Activated CD4-positive, alpha-beta T cell treated with anti-CD3 and anti-CD28 coated beads for 48 hours (primary cell): ENCODE measurements at places on chromosomes 2 and 18.

DNA sequence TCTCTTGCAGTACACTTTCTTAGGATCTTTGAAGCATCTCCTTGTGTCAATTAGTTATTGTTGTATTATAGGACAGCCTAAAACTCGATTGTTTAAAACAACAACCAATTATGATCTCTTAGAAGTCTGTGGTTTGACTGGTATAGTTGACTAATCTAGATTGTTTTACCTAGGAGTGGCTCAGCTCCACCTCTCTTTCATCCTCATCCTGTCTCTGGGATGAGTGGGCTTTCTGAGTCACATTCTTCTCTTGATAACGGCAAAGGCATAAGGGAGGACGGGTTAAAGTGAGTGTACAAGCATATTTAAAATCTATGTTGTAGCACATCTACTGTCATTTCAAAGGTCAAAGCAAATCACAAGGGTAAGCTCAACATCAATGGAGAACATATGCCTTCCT, 102.3 kb upstream of the GULP1 start:
- DNase-seq, result no peak

GRCh38 chr2:62216113-62216512, 20.2 kb downstream of the B3GNT2 start:
- DNase-seq, result no peak

GRCh38 chr2:231931481-231931915, 5.3 kb upstream of the NPPC start:
- DNase-seq, result no peak

DNA sequence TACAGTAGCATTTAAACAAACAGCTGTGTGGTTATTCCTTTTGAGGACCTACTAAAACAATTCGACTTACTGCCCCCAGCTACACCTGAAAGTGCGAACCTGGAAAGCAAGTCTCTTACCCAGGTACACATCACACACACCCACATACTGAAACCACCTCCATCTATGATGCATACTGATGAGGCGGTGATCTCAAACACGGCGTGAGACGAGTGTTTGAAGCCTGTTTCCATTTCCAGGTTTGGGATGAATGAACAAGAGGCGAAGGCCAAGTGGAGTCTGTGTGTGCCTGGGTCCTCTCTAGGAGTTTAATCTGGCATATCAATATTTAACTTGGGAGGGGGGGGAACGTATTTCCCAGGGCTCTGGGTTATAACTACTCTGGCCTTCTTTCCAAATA, 1.6 kb downstream of the TMEM185B start:
- peak; percentile 29 for DNase-seq

- no peak for DNase-seq
These were observed 139.2 kb downstream of the INHBB start for GRCh38 chr2:120485096-120485495.

- DNase-seq, result no peak
These were observed 4.3 kb downstream of the DCTN1 start for GRCh38 chr2:74375838-74376237.

DNA sequence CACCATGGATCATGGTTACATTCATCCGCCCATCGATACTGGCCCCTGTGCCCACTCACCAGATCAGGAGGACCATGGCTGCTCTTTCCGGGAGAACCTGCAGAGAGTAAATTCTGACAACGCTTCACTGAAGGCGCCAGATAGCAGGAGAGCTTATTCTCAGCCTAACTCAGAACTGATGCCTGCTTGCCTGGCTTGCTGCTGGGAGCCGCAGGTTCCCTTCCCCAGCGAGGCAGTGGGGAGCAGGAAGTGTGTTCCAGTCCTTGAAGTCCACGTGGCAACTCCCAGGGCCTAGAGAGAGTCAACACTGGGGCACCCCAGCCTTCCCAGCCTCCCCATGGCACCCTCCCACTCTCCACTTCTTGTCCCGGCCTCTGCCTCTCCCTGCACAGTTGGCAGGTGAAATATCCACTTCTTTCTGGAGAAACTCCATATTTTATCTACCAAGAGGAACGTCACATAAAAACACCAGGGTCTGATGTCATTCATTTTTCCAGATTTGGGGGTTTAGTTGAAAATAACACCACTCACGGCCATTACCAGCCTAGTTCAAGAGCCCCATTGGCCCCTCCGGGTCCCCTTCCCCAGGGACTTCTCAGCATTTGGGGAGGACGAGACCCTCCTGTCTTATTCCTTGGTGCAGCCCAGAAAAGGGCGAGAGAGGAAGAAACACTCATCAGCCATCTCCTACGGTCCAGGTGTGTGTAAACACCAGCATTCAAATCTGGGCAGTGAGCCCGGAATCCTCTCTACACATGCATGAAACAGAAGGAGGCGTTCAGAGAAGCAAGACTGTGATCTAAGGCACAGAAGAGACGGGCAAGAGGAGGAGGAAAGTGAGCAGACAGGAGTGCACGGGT, 3.5 kb upstream of the TUBB6 start:
- no peak for DNase-seq

DNA sequence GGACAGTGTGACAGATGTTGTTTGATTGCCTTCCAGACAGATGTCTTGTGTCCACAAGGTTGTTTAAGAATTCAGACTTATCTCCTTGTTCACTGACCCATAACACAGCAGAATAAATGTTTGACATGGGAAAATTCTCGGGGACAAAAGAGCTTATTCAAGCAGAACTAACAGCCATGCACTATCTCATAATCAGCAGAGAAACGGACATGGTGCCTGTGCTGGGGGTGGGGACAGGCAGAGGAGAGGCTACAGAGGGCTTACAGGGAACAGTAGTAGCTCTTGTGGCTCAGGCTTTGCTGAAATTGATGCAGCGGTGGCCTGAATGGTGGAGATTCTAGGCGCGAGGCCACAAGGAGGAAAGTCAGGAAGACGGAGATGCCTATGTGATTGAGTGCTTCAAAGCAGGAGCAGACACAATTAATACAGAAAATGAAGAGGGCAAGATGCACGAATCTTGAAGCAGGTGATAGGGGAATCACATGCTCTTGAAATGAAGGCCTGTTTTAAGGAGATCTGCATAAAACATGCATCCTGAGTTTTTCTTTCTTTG, 62.0 kb upstream of the CAB39 start:
- no peak for DNase-seq

- no peak for DNase-seq
These were observed 89.1 kb downstream of the MYO3B start for GRCh38 chr2:170267071-170267470.
